Right renal pelvis (tissue), 4 donors: ENCODE measurements at places on chromosomes 5 and 9.

DNA sequence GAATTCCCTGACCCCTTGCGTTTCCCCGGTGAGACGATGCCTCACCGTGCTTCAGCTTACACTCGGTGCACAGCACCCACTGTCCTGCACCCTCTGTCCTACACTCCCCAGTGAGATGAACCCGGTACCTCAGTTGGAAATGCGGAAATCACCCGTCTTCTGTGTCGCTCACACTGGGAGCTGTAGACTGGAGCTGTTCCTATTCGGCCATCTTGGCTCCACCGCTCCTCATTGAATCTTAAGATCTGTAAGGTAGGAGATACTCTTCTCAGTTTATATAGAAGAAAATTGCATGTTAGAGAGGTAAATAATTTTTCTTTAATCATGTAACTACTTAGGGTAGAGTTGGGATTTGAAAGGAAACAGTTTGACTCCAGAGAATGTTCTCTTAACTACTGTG lies 62.2 kb downstream of the DMRTA1 start:
- no peak for DNase-seq

GRCh38 chr5:140295414-140295813 lies 7.5 kb downstream of the PFDN1 start:
- peak; percentile 39 for DNase-seq

GRCh38 chr5:107952450-107952849 lies 281.7 kb upstream of the EFNA5 start:
- no peak for DNase-seq

DNA sequence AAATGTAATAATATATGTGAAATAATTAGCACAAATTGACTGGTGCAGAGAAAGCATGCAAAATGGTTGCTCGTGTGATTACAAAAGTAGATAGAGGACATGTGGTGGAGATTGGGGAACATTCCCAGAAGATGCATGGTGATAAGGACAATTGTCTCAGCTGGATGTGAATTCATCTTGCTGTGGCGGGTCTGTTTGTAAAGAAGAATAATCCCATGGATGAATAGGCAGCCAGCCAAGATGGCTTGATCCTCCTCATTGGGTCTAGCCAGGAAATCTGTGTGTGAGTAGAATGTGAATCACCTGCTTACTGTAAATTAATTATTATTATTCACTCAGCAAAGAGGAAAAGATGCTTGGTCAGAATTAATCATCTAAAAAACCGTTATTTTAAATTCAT lies 12.6 kb upstream of the DPYSL3 start:
- no peak for DNase-seq

- DNase-seq = no peak
These were observed 232.8 kb downstream of the MAN2A1 start for GRCh38 chr5:109922381-109922995.

DNA sequence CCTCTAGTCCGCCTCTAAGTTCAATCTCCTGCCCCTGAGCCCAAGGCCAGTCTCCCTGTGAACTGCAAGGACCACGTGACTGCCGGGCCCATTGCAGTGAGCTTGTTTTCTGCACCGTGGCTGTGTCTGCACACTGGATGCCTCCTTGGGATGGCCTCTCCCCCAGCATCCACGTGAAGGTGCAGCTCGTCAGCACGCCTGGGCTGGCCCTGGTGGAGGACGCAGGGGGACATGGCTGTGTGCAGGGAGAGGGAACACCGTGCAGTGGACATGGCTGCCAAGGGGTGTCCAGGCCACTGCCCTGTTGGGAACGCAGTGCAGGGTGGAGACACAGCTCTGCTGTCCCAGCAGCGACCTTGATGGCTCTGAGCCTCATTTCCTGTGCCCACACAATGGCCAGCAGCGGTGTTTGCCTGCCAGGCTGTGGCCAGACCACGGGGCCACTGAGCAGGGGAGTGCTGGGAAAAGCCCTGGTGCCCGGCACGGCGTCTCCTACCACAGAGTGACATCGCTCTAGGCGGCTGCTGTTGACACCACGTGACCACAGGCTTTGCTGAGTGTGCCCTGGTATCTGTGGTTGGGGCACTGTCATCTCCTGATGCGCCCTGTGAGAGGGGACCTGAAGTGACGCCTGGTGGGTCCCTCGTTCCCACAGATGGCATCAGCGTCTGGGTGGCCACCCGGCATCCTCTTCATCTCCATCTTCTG lies 26.9 kb upstream of the EXOC3 start:
- DNase-seq = no peak

GRCh38 chr5:14580398-14581034 lies 1.1 kb upstream of the OTULINL start:
- DNase-seq = no peak

GRCh38 chr5:154721481-154722058 lies 33.6 kb upstream of the LARP1 start:
- no peak for DNase-seq

DNA sequence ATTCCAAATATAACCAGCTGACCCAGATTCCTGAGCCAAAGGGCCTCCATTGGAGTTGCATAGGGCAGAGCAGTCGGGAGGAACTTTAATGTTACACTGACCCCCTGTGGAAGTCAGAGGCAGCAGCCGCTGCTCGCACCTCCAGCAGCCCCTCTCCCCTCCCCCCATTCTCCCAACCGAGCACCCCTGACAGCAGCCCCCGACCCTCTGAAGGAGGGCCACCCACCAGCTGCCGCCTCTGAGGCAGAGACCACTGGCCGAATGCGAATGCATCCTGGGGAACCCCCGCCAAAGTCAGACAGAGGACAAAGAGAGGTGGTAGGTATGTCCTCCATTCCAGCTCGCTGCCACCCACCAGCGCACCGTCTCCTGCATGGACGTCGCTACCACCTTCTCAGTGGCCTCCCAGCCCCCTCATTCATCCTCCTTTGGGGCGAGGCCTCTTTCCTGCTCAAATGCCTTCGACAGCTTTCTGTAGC lies 231.0 kb downstream of the CDK5RAP2 start:
- no peak for DNase-seq

- DNase-seq = no peak
These were observed 248.9 kb downstream of the CWC27 start for GRCh38 chr5:65017636-65018035.

GRCh38 chr9:121947775-121948174 lies 145.3 kb downstream of the TTLL11 start:
- DNase-seq = no peak

DNA sequence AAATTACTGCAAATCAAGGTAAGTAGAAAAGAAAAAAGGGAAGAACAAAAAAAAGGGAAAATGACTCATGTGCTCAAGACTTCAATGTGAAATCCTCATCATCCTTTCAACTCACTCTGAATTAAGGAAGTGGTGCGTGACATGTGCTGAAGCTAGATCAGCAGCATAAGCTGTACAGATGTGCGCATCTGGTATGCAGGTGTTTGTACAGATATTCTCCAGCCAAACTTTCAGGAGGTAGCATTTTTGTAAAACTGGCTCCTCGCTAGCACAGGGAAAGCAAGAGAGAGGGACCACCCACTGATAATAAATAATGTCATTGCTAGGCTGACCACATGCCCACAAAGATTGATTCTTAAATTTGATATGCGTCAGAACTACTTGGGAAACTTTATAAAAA lies 253.9 kb upstream of the RGMB start:
- DNase-seq = no peak

GRCh38 chr5:76503929-76504328 lies 100.8 kb downstream of the IQGAP2 start:
- DNase-seq = no peak

DNA sequence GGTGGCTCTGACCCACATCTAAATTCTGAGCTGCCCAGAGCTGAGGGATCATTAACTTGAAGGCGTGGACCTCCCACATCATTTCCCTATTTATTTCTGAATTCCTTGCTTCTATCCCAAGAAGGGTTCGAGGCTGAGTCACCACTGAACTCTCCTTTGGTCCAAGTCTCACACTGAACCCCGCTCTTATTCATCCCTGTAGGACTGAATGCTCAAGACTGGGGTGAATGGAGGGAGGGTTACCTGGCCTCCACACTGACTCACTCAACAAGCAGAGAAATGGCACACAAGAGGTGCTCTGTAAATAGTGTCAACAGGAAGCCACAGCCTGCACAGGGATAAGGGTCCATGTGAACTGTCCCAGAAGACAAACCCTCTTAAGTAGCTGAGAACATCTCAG lies 79.1 kb upstream of the FSTL4 start:
- no peak for DNase-seq

DNA sequence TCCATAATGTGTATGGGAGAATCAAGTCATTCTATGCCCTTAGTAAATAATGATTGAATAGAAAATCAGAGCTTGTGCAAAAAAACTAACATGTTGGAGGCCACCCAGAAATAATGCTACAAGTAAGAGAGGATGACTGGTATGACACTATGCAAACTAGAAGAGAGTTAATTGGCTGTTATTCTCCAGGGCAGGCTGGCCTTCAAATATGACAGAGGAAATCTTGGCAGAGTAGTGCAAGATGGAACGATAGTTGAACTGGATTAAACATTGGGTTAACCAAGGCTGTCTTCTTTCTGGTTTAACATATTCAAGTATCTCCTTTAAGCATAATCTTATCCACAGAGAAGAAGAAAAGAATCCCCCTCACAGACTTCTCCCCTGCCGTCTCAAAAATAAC lies 196.1 kb downstream of the MPDZ start:
- DNase-seq = no peak

DNA sequence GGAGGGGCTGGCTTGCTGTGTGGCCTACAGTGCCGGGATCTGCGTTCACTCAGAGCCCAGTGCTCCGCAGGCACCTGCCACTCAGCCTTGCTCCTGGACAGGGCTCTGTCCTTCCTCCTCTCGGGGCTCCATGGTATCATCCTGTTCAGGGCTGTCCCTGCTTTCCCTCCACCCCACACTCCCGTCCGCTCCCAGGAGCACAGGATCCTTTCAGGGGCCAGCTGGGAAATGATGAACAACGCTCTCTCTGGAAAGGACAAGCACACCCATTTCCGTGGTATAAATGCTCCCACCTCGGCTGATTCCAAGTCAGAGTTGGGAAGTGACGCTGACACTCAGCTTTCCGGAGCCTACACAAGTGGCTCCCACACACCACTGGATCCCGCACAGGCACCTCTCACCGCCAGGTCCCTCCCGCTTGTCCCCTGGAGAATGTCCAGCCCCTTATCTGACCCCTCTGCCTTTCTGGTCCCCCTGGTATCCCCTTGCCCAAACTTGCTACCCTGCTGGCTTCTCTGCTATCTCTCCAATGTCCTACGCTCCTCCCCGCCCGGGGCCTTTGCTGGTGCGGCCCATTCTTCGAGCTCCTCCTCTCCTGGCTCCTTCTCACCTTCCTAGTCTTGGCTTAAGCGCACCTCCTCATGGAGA lies 21.3 kb downstream of the HMCN2 start:
- no peak for DNase-seq

- DNase-seq = no peak
These were observed 15.7 kb upstream of the MSX2 start for GRCh38 chr5:174708476-174709207.

DNA sequence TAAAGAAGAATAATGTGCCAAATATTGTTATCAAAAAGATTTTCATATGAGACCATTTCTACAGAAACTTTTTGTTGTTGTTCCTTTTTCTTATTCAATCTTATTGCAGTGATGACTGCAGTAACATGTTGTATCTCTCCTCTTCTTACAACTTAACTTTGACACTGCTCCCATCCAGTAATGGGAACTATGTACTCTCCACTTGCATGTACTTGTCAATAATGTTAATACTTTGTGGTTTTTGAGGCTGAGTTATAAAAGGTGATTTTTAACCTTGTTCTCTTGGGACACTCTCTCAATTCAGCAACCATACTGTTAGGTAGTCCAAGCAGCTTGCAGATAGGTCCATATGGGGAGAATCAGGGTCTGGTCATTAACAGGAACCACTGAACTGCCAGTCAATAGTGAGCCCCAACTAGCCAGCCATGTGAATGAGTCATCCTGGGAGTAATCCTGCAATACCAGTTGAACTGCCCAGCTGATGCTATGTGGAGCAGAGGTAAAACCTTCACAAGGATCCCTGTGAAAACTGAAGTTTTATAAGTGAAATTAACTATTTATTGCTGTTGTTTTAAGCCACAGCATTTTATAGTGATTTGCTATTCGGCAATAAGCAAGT lies 199.6 kb upstream of the DAB2 start:
- no peak for DNase-seq

DNA sequence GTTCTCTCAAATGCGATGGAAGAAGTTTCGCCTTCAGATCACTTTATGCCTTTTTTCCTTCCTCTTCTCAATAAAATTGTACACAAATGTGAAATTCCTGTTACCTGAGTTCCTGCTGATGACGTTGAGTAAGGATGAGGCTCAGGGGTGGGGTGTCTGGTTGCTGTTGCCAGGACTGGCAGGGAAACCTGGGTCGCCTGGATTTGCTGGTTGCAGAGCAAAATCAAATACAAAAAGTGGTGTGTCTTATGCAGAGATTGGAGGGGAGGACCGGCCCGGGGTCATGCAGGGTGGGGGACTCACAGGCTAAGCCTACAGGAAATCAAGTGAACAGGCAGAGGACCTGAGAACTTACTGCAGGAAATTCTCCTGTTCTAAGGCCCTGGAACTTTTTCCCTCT lies 39.2 kb downstream of the ANXA2R start:
- no peak for DNase-seq

DNA sequence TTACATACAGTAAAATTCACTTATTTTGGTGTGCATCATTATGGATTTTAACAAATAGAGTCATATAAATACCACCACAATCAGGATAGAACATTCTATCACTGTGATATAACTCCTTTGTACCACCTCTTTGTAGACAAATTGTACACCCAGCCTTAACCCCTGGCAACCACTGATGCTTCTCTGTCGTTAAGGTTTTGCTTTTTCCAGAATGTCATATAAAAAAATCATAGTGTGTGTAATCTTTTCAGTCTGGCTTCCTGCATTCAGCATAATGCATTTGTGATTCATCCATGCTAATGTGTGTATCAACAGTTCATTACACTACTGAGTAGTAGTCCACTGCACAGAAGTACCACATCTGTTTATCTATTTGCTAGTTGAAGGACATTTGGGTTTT lies 81.2 kb downstream of the ARSB start:
- no peak for DNase-seq

DNA sequence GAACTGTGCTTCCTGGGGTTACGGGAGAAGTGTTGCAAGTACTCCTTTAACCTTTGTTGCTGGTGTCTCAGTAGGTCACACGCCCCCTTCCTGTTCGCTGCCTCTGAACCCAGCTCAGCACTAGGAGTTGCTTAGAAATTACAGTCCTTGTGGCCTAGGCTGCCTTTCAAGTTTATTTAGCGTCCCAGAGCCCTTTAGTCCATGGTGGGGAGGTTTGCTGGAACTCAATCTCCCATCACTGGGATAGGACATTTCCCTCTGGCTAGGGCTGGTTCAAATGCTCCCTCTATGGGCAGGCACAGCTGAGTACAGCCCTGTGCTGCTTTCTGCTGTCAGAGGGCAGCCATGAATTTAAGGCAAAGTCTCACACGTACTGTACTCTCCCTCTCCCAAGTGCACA lies 4.7 kb downstream of the IFNA8 start:
- DNase-seq = no peak
